CD8-positive, alpha-beta memory T cell (primary cell): ENCODE measurements at places on chromosomes 16 and 17.
A peak's percentile ranks its signal among the peaks of the same experiment; 100 is the strongest.

DNA sequence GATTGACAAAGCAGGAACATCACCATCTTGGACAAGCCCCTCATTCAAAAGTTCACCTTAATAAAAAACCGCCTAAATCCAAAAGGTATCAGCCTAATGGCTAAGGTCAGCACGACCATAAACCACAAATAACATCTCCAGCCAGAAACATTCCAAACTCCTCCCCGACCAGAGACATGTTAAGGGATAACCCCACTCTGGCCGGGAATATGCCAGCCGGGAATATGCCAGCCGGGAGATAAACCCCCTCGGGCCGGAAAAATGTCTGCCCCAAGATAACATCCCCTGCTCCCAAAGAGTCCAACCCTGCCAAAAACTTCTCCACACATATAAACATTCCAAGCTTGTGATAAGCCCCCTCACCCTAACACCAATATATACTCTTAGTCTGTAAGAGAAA, 1.4 kb downstream of the DHX33 start:
- DNase-seq: no peak

GRCh38 chr16:5020551-5020950, 13.2 kb downstream of the NAGPA start:
- DNase-seq: no peak

DNA sequence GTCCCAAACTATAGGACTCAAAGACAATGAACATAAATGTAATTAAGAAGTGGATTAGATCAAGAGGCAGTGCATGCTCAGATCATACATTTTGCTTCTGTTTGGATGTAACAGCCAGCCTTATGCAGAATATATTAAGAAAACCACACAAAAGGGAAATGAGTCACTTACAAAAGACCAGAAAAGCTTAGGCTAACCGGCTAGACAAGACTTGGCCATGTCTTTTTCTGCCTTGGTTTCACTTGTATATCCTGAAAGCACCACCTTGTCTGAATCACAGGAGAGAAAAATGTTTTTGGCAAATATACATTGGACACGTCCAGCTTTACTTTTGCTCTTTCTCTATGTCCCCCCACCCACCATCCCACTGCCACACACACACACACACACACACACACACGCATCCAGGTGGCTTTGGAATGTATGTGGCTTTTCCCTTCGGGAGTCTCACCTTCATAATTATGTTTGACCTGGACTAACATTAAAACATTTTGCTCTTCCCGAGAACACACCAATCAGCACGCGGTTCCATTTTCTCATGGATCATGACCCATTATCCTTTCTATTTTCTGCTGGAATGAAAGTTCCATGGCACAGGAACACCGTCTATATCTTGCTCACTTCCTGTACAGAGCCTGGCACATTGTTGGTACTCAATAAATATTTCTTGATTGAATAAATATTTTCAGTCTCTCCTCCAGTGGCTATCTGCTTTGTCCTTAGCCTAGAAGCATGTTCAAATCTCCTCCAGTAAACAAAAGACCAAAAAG, 64.6 kb downstream of the CDK5R1 start:
- DNase-seq: no peak

GRCh38 chr16:80174416-80174815, 366.4 kb upstream of the DYNLRB2 start:
- no peak for DNase-seq

- DNase-seq: no peak
These were observed 18.0 kb downstream of the C17orf75 start for GRCh38 chr17:32323811-32324491.

- no peak for DNase-seq
These were observed 100.6 kb upstream of the ZNF750 start for GRCh38 chr17:82940226-82941020.

DNA sequence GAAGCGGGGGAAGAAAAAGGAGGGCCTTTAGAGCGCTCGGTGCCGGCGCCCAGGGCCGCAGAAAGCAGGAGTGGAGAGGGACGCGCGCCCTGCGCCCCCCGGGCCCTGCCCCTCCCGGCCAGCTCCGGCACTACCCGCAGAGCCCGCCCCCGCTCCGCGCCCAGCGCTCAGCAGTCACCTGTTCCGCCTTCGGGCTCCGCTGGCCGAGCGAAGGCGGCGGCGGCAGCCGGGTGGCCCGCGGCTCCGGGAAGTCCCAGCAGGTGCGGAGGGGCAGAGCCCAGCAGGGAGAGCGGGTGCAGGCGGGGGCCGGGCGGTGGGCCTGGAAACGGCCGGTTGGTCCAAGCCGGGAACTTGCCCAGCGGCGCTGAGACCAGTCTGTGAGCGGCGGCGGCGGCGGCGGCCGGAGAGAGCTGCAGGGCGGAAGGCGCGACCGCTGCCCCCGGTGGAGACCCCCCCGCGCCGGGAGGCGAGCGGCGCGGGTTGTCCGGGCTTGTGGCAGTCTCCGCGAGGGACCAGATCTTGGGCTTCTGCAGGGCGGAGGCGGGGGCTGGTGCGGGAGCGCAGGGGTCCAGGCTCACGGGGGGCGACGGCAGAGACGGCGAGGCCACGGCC, 2.2 kb downstream of the IRX3 start:
- DNase-seq: no peak

DNA sequence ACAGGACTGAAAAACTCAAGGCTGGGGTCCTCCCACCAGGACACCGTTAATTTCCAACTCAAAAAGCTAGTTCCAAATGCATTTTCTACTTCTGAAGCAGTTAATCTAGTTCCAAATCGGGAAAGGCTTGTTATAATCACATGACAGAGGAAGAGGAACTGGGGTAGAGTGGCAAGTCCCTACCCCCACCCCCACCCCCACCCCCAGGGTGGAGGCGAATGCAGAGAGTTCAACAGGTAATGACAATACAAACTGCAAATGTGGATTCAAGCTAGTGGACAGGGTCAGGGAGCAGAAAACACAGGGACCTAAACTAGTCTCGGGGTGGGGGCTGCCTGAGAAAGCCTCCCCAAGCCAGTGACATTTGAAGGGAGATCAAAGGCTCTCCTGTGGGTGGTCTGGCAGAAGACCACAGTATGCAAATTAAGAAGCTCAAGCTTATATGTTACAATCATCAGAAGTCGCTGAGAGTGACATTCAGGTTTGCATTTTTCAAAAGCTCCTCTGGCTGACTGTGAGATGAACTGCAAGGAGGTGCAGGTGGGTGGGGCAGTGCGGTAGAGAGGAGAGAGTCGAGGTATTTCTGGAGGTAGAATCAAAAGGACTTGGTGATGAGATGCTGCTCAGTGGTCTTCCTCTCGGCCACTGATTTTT, 56.4 kb upstream of the SLC25A19 start:
- DNase-seq: no peak

GRCh38 chr17:65047941-65048340, 8.6 kb downstream of the GNA13 start:
- no peak for DNase-seq

DNA sequence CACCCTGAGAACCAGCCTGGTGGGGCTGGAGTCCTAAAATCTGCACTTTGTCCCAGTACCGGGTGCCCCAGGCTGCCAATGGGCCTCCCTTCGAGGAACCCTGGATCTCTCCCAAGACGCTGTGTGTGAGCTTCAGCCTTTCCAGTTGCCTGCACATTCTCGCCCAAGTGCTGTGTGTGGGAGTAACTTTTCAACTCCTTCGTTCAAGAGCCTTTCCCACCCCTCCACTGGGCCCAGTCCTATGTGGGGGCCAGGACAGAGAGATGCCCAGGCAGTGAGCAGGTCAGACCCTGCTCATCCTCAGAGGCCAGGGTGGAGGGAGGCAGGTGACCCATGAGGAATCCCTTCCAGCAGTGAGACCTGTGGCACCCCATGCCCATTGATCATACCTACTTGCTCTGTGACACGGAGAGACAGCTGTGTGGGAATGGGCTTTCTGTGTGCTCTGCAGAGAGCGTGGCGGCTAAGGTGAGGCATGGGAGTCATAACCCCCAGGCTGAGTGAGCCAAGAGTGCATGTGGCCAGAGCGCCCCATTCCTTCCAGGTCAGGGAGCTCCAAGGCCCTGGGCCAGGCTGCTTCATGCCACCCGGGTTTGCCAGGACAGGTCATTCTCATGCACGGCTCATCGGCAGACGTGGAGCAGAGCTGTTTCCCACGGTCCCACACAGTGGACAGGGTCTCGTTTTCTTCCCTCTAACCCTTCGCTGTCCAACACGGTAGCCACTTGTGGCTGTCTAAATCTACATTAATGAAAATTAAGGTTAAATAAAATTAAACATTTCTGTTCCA, 154.4 kb downstream of the CLEC16A start:
- DNase-seq: no peak

DNA sequence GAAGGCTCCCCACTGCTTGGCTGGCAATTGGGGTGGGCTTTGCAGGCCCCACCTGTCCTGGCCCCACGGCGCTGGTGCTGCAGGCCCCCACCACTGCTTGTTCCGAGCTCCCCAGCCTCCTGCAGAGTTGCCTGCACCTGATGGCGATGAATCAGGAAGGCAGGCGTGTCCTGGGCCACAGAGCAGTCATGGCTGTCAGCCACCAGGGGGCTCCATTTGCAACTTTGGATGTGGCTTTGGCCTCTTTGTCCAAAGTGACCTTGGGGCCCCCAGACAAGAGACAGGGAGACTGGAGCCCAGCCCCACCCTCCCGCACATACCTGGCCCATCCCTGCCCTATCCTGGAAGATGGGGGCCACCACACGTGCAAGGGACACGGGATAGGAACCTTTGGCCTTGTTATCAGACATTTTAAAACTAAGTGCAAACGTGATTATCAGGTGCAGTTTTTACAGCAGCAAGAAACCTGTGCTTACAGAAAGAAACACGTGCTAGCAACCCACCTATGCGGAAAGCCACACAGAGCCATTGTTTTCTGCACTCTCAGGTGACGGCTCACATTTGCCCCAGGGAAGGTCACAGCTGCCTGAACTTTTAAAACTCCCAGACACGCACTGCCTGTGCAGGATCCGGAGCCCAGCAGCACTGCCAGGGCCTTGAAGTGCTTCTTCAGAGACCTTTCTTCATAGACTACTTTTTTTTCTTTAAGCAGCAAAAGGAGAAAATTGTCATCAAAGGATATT, at the start of gene DNASE1:
Gene DNASE1, plus strand, starts transcription at position 443 of the 743 bp plus-strand sequence. CDS start 683 bp downstream, outside the sequence.
- peak; percentile 12 for DNase-seq
